ENCODE measurements at places on chromosomes 3 and 15.
A peak's percentile ranks its signal among the peaks of the same experiment; 100 is the strongest.

GRCh38 chr3:35800960-35801459 is 161.7 kb downstream of the ARPP21 start:
- no peak for DNase-seq

GRCh38 chr15:74642734-74643664 is 27.4 kb downstream of the CLK3 start:
- DNase-seq: no peak

GRCh38 chr3:66717806-66718205 is 217.0 kb upstream of the LRIG1 start:
- no peak for DNase-seq

GRCh38 chr3:42843713-42844411 is 31.8 kb downstream of the CYP8B1 start:
- DNase-seq: no peak

DNA sequence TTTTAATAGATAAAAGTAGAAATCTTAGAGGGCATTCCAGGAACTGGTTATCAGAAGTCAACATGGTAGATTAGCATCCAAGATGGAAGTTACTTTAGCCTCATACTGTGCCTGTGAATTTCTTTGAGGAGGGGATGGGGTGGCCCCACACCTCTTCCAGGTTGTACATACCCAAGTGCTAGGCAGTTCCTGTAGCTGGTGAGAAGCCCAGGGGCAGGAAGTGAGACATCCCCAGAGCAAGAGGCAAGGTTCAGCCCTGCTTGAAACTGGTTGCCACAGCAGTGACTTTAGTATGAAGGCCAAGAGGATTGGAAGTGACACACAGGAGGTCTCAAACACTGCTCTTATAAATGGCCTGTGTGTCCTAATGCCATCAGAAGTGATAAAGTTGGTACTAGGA is 11.9 kb downstream of the GTPBP8 start:
- no peak for DNase-seq

DNA sequence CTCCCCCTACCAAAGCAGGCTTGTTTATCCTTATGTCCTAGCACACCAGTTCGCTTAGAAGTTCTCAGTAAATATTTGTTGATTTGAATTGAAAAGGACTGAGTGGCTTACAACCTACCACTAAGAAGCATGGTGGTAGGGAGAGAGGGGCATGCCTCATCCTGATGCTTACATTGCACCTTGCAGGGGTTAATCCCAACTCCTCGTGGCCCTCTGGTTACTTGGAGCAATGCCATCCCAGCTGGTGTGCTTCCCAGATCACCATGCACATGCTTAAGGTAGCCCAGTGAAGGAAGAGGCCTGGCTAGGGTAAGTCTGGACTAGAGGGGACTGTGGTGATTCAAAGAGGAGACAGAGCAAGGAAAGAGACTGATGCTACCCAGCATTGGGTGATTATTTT is 253.3 kb downstream of the CLSTN2 start:
- DNase-seq: no peak

GRCh38 chr15:87566236-87566635 is 690.3 kb downstream of the NTRK3 start:
- DNase-seq: no peak

DNA sequence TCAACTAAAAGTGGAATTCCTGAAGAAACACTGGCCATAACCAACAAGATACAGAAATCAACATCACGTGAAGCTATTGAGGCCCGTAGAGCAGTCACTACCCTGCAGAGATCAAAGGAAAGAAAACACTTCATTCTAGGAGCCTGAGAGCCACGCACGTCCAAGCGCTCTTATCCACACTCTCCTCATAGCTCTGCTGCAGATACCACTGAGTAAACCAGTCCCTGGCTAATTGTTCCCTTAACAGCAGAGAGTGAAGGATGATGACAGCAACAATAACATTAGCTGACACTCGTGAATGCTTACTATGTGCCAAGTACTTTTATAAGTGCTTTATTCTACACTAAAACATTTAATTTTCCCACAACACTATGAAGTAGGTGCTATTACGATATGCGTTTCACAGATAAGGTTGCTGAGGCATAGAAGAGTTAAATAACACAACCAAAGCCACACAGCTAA is 271.0 kb upstream of the GADL1 start:
- no peak for DNase-seq

DNA sequence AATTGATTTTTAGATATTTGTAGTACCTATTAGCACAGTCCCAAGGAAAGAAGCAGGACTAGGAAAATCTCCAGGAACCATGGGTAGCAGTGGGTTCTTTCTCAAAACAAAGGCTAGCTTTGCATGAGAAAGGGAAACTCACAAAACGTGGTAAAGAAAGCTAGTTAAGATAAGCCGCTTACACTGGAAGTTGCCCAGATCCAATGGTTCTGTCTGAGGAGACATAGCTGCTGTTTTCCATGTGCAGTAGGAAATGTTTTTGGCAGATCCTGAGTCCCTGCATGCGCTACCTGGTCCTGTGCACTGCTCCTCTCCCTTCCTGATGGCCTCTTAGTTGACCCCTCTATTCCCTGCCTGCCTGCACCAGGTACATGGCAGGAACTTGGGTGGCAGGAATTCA is 60.4 kb downstream of the TFG start:
- no peak for DNase-seq

GRCh38 chr15:50543556-50543955 is 2.9 kb downstream of the USP50 start:
- DNase-seq: peak; percentile 60

GRCh38 chr3:82685761-82686160 is 924.3 kb upstream of the GBE1 start:
- no peak for DNase-seq

GRCh38 chr3:135514060-135514448 is 451.5 kb upstream of the PPP2R3A start:
- DNase-seq: no peak

DNA sequence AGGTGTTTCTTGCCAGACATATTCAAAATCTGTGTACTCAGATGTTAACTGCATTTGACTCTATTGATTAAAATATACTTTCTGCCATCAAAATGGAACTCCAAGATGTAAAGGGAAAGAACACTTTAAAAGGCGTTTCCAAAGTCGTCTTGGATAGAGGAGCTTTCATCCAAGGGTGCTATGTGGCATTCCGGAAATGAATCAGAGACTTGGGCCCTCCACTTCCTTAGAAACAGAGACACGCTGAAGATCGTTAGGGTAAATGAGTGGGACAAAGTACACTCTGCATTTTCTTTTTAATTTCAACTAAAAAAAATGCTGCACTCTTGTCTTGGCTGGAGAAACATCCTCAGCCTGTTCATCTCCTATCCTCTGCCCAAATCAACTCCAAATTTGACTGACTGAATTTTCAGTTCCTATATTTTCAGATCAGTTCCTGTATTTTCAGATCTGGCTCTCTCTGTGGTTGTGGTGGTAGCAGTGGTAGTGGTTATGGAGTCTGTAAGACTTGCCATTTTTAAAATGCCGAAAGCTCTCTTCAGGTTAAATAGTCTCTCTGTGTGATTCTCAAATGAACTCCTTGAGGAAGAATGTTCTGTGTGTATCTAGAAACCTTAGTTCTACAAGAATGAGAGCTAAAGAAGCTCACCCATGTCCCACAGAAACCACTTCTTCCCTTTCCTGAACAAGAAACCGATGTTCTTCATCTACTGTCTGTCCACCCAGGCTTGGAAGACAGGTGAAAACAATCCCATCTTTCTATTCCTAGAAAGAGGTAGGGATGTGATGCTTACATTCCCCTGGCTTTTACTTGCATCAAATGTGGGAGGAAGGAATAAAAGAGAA is 156.8 kb upstream of the ICE2 start:
- peak; percentile 27 for DNase-seq

GRCh38 chr3:129023909-129024308 is 22.8 kb downstream of the EFCC1 start:
- DNase-seq: no peak

DNA sequence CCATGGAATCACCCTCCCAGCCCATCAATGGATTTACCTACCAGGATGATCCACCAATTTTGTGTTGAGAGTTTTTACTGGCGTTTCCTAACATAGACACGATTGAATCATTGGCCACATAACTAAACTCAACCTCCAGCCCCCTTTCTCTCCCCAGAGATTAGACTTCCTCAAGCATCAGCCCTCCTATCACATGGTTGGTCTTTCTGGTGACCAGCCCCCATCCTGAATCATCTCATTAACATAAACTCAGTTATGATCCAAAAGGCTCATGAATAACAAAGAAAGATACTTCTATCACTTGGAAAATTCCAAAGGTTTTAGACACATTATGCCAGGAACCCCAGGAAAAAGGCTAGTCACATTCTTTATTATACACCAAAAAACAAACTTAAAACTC is 21.2 kb downstream of the PRKAR2A start:
- peak; percentile 80 for DNase-seq

Data from AG20443 (cell line).